ENCODE measurements at places on chromosomes 11 and 22. TPM values are rescaled to one million over a fixed set of nuclear protein-coding genes. Genes with fewer than 3 reads are reported as not detected.

GRCh38 chr11:17853280-17853679 lies 118.7 kb downstream of the KCNC1 start:
- DNase-seq = no peak

DNA sequence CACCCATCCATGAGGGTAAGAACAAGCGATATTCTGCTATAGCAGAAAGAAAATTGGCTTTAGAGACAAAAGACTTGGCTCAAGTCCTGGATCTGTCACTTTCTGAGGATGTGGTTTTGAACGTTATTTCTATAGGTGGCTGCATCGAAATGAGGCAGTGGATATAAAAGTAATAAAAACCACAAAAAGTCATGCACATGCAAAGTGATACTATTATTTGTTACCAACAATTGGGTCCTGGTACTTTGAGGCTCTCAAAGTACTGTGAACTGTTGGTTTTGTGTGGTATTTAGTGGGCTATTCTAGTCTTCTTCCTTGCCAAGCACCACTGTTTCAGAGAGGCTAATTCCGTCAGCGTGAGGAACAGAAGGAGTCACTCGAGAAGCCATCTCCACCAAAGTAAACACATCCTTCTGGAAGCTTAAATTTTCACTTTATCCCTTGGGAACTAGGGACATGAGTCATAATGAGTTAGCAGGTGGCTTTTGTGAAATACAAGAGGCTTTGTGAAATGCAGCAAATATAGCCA lies 13.1 kb downstream of the UBASH3B start:
- DNase-seq = no peak

DNA sequence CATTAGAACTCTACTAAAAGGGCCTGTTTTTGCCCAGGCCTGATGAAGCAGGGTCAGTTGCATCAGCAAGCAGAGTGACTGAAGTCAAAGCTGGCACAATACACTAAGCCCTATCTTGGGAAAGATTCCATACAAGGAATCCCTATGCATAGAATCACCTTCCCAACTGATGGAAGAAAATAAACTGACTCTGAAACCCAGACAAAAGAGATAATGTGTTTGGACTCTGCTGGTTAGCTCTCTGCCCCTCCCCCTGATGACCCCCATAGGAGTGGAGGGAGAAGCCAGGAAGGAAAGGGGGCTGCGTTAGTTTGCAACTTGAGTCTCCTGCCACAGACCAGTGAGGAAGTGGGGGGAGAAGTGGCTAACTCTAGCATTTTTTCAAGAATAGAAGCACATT lies 32.9 kb downstream of the GALNT18 start:
- no peak for DNase-seq

DNA sequence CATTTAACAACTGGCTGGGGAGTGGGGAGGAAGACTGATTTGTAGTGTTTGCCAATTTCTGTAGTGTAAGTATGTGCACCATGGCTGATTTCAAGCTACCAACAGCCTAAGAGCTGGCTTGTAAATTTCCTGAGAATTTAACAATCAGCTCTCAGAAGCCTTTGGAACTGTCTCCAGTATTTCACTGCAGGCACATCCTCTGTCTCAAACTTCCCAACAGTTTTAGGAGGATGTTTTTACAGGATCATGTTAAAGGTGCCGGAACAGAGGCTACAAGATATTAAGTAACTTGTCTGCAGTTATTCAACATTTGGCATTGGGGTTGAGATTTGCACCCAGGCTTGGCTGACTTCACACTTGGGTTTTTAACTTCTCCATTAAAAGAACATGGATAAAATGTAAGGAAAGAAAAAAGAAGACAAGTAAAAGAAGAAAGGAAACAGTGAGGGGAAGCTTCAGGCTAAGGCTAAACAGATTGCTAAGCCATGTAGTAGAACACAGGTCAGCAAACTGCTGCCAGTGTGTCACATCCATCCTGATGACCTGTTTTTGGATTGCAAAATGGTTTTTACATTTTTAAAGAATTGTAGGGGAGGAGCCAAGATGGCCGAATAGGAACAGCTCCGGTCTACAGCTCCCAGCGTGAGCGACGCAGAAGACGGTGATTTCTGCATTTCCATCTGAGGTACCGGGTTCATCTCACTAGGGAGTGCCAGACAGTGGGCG lies 204.8 kb upstream of the SESN3 start:
- no peak for DNase-seq

- DNase-seq = no peak
These were observed 52.8 kb upstream of the CLMP start for GRCh38 chr11:123247813-123248379.

DNA sequence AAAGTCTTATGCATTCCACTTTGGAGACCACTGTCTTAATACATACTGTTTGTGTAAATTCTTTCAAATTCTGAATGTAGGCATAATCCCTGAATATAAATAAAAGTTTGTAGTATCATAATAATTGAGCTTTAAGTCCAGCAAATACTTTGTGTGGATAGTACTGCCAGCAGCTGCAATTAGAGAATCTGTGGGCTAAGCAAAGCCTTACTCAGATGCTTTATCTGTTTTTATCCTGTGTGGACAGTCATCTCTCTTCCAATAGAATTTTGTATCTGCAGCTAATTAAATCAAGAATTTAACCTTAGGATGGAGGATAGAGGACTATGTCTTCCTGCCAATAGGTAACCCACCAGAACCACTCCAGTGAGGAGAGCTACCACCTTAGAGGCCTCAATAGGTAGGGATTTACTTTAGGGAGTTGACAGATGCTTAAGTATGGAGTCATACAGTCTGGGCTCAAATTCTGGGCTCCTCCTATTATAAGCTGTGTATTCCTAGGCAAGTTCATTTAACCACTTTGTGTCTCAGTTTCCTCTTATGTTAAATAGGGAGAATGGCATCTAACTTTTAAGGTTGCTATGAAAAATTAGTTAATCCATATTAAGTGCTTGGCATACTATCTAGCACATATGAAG lies 71.1 kb downstream of the STIM1 start:
- DNase-seq = no peak

- DNase-seq = no peak
These were observed 288.4 kb upstream of the PITPNB start for GRCh38 chr22:28207281-28208030.

DNA sequence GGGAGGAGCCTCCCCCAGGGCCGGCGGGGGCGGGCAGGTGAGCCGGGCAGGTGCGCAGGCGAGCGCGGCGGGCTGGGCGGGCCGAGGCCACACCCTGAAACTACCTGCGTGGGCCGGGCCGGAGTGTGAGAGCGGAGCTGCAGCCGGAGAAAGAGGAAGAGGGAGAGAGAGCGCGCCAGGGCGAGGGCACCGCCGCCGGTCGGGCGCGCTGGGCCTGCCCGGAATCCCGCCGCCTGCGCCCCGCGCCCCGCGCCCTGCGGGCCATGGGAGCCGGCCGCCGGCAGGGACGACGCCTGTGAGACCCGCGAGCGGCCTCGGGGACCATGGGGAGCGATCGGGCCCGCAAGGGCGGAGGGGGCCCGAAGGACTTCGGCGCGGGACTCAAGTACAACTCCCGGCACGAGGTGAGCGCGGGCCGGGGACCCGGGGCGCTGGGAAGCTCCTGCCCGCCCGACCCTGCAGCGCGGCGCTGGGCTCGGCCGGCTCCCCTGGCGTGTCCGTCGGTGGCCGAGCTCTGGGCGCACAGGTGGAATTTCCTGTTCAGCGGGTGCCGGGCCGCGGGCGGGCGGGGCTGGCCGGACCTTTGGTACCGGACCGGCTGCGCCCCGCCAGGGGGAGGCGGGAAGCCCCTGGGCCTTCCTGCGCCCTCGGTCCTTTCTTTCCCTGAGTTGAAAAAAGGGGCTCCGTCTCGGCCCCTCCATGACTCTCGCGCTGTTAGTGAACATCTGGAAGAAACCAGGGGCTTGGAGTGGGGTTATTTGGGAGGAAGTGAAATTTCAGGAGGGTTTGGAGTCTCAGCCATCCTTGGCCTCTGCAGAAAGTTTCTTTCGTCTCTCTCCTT lies at the start of gene ST14:
Gene ST14, plus strand, starts transcription at position 126 of the 841 bp plus-strand sequence. Its CDS starts 198 bp downstream, at position 324.
- DNase-seq = no peak

GRCh38 chr11:88332851-88333250 lies 4.7 kb downstream of the CTSC start:
- no peak for DNase-seq

GRCh38 chr11:60780774-60781173 lies 4.4 kb upstream of the MS4A10 start:
- no peak for DNase-seq

- no peak for DNase-seq
These were observed 1292.1 kb downstream of the TBC1D22A start for GRCh38 chr22:48054596-48054995.

- no peak for DNase-seq
These were observed 78.3 kb upstream of the AKIP1 start for GRCh38 chr11:8832571-8833260.

DNA sequence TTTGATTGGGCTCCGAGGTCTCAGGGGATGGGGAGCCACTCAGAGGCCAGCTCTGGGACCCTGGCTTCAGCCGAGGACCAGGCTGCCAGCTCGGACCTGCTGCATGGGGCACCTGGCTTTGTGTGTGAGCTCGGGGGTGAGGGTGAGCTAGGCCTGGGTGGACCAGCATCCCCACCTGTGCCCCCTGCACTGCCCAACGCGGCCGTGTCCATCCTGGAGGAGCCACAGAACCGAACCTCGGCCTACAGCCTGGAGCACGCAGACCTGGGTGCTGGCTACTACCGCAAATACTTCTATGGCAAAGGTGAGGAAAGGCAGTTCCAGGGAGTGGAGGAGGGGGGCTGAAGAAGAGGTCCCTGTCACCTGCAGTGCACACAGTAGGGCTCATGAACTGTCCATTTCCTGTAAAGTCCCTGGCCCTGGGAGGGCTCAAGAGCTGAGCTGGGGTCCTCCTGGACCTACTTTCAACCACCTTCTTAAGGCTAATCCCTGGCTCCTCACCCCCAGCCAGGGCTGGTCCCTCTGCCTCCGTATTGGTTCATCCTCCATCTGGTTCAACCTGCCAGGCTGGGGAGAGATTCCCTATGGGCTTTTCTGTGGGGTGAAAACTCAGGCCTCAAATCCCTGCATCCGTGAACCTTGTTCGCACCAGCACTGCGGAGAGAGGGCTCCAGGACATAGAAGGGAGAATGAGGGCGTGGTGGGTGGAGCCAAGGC lies 3.6 kb downstream of the SIPA1 start:
- DNase-seq = no peak

GRCh38 chr11:68396516-68396915 lies 64.0 kb upstream of the PPP6R3 start:
- DNase-seq = no peak

DNA sequence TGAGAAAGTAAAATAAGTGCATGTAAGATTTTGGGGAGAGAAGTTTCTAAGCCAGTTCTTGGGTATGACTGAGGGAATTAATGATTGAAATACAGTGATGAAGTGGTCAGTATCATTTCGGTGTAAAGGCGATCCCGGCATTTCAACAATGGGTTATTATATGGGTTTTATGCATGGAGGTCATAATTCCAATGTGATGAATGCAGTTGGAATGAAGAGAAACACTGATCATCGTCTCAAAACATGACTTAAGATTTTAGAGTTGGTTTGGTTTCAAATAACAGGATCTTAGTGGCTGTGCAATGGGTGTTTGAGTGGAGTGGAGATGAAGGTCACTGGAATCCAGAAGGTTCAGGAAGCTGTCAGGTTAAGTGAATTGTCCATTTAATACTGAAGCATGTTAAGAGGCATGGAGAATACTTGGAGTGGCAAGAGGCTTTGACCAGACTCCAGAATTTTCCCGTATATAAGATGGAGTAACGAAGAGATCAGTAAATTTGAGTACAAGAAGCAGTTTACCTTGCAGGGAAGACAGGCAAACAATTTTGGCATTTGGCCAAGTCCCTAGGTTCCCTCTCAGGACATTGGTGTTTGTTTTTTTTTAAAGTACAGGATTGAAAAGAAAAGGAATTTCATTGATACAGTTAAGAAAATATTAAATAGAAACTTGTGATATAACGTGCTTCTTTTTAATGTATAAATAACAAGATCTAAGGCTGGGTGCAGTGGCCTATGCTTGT lies 96.4 kb upstream of the BIRC3 start:
- DNase-seq = no peak

GRCh38 chr22:19525666-19526065 lies 1.5 kb upstream of the CLDN5 start:
- no peak for DNase-seq

DNA sequence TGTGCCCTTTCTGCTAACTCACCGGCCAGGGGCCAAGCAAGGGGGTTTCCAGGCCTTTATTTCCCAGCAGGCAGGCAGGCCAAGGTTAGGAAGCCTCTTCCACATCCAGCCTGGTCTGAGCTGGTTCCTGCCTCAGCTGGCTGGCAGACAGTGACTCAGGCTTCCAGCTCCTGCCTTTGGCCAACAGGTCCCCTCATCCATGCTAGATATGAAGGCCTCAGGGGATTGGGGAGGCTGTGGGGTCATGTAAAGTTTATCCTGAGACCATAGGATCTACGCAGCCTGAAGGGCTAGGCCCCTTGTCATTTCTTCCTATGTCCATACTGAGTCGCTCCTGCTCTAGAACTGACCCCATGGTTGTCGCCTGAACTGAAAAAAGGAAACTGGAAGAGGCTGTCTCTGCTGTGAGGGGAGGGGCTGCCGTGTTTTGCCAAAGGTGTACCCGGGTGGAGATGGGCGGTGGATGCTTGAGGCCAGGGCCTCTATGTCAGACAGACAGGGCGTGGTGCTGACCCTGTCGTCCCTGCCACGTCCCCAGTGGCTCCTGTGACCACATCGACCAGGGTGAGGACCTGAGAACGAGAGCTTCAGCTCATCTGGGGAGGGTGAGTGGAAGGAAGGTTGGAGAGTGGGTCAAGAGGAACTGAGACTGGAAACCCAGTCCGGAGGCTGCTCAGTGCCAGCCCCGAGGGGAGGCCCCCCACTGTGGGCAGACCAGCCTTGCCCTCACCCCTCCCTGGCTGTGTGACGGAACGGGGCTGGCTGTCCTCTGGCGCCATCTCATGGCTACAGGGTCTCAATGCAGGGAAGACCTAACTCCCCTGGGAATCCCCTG lies 17.0 kb downstream of the P2RY6 start:
- no peak for DNase-seq

- no peak for DNase-seq
These were observed 13.0 kb upstream of the TEF start for GRCh38 chr22:41368543-41369423.

DNA sequence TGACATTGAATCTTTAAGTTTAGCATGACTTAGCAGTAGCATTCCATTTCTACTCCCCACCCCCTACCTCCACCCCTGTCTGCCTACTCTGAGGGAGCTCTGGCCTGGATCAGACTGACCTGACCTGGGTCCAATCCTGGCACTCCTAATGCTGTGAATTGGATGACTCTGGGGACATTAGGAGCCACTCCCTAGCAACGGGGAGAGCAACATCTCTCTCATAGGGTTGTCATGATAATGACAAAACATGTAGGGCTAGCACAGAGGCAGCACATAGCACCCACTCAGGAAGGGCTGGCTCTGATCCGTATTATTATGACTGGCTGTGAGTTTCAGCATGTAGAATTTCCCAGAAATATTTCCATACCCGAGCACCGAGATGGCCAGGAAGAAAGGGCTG lies 40.5 kb downstream of the CABIN1 start:
- DNase-seq = no peak

- DNase-seq = no peak
These were observed 103.7 kb downstream of the VPREB1 start for GRCh38 chr22:22348127-22348814.

ZNF280B gene
- polyA plus RNA-seq = 4.2 TPM

GAS2 gene
- 10.9 TPM for polyA plus RNA-seq

ADORA2A gene
- 14.0 TPM for polyA plus RNA-seq

FGF3 gene
- not detected for polyA plus RNA-seq

OR51T1 gene
- not detected for polyA plus RNA-seq

IL18 gene
- 0.40 TPM for polyA plus RNA-seq

TRPM5 gene
- polyA plus RNA-seq = 0.04 TPM

HSCB gene
- 17.3 TPM for polyA plus RNA-seq

GRM5 gene
- polyA plus RNA-seq = not detected

USP2 gene
- polyA plus RNA-seq = 62.9 TPM

OR10A2 gene
- 0.05 TPM for polyA plus RNA-seq

CALCB gene
- polyA plus RNA-seq = 0.68 TPM
